ENCODE measurements at places on chromosomes 3 and 15. TPM values are rescaled to one million over a fixed set of nuclear protein-coding genes. Genes with fewer than 3 reads are reported as not detected.

- no peaks in the 10 kb centered on the region for H3K4me1 ChIP-seq
- no peak overlapping the region for H3K27ac ChIP-seq
- DNase-seq: no peak
- peaks cover 2% of the 10 kb centered on the region for H3K36me3 ChIP-seq
Measured at GRCh38 chr15:36617529-36618196, 38.2 kb downstream of the CDIN1 start.

DNA sequence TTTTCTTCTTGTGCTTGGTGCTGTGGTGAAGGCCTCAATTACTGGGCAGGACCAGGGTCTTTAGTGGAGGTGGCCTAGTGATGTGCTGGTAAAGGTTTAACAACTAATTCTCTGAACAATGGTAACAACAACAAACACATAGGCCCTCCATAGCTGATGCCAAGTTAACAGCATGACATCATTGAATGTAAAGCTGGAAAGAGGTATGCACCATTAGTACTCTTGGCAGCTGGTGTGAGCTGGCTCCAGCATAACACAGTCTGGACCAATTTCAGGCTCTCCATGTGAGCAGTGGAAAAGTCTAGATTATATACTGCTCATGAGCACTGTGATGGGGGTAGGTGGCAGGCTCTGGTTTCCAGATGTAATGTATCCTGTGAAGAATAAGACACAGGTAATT lies 61.8 kb downstream of the SLC7A14 start:
- H3K36me3 ChIP-seq: no peaks in the 10 kb centered on the region
- no peak for DNase-seq
- no peaks in the 10 kb centered on the region for H3K4me1 ChIP-seq
- H3K4me3 ChIP-seq: no peak overlapping the region

DNA sequence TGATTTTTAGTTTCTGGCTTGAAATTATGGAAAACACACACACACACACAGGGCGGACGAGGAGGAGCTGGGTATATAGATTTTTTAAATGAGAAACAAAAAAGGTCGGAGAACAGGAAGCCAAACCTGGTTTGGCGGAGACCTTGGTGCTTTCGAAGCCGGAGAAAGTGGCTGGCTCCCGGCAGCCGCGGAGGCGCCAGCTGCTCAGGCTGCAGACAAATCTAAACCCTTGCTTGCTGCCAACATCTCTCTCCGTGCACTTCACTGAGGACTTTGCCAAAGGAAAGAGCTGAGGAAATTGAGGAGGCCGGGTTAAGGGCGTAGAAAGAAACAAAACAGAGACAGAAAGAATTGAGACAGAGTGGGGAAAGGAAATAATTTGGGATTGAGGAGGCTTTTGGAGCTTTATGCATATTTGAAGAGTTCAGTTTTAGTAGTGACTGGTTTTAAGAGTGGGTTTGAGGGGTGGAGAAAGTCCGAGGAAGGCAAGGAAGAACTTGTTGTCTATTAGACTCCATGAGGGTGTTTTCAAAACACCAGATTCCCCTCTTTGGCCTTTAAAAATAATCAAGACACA lies 2.2 kb downstream of the ZIC1 start:
- H3K4me3 ChIP-seq: peak overlapping the region; percentile 15
- no peak for DNase-seq
- H3K4me1 ChIP-seq: no peaks in the 10 kb centered on the region

- H3K27ac ChIP-seq: no peak overlapping the region
- H3K27me3 ChIP-seq: no peaks in the 10 kb centered on the region
- H3K4me1 ChIP-seq: no peaks in the 10 kb centered on the region
- H3K36me3 ChIP-seq: no peaks in the 10 kb centered on the region
- DNase-seq: no peak
Measured at GRCh38 chr15:33124811-33125210, 69.7 kb downstream of the FMN1 start.

DNA sequence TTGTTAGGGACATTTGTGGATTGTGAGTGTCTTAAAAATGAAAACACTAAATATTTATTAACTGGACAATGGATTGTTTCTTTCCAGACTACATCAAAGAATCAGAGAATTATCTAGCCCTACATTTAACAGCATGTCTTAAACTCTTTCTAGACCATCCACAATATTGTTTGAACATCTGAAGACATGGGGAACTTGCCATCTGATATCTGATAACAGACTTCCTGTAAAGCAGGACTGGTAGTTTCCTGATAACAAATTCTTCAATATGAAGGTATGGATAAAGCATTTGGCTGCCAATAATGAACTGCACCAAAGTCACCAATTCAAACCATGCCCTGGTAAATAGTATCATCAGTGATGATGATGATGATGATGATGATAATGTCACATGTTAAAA lies 26.2 kb upstream of the HACD2 start:
- no peak overlapping the region for H3K4me3 ChIP-seq
- peaks cover 5% of the 10 kb centered on the region for H3K36me3 ChIP-seq
- no peak overlapping the region for H3K27ac ChIP-seq
- H3K27me3 ChIP-seq: no peaks in the 10 kb centered on the region
- DNase-seq: no peak

DNA sequence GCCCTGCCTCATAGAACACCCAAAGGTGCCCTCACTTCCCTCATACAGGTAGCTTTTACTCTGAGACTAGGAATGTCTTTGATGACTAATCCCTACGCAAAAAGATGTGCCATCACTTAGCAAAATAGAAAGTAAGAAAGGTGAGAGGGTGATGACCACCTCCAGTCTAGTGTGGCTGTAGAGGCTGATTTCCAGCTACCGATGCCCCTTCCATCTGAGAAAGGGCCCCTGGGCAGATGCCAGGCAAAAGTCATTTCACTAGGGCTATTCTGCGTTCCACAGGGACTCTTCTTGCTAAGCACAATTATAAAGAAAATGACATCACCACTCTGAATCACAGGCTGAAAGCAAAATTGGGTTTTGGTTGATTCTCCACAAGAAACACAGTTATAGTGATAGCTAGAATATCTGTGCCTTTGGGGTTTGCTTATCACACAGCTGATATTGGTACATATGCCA lies 77.4 kb downstream of the RBPMS2 start:
- H3K27ac ChIP-seq: peak overlapping the region; percentile 28
- no peaks in the 10 kb centered on the region for H3K36me3 ChIP-seq
- H3K27me3 ChIP-seq: no peaks in the 10 kb centered on the region
- no peak overlapping the region for H3K4me3 ChIP-seq
- peaks cover 14% of the 10 kb centered on the region for H3K4me1 ChIP-seq

DNA sequence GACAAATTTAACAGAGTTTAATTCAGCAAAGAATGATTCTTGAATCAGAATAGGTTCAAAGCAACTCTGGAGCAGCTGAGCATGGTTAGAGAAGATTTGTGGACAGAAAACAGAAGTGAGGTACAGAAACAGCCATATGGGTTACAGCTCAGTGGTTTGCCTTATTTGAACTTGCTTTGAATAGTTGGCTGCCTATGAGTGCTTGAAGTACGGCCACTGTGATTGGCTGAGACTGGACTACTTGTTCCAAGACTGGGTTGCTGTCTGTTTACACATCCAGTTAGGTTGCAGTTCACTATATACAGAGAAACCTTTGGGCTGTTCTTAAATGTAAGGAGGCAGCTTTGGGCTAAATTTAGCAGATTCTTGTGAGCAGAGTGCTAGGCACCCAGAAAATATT lies 79.4 kb upstream of the CADPS start:
- H3K4me3 ChIP-seq: no peak overlapping the region
- no peak for DNase-seq
- H3K27me3 ChIP-seq: no peaks in the 10 kb centered on the region
- H3K36me3 ChIP-seq: no peaks in the 10 kb centered on the region
- no peaks in the 10 kb centered on the region for H3K4me1 ChIP-seq

GRCh38 chr3:49122451-49122850 lies 1.8 kb upstream of the USP19 start:
- no peak overlapping the region for H3K4me3 ChIP-seq
- peaks cover 2% of the 10 kb centered on the region for H3K4me1 ChIP-seq
- H3K27me3 ChIP-seq: no peaks in the 10 kb centered on the region
- H3K36me3 ChIP-seq: no peaks in the 10 kb centered on the region
- no peak overlapping the region for H3K27ac ChIP-seq
- DNase-seq: no peak

- H3K27me3 ChIP-seq: no peaks in the 10 kb centered on the region
- no peak overlapping the region for H3K27ac ChIP-seq
- DNase-seq: no peak
- no peaks in the 10 kb centered on the region for H3K4me1 ChIP-seq
- no peak overlapping the region for H3K4me3 ChIP-seq
Measured at GRCh38 chr15:82545002-82545401, 4.7 kb upstream of the RPS17 start.

DNA sequence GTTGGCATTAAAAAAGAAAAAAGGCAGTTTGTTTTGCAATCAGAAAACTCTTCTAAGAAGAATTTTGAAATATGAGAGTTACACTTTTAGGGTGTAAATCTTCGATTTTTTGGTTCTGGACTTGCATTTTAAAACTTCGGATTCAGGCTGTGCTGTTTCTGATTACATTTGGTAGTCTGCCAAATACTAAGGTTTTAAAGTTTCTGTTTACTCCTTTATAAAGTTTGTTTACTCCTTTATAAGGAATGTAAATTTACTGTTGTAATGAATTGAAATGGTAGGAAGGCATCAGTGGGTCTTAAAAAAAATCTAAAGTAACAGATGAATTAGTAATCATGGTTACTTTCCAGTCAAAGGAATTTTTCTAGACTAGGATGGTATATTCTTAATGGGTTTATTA lies 14.1 kb downstream of the FXR1 start:
- no peaks in the 10 kb centered on the region for H3K36me3 ChIP-seq
- H3K27me3 ChIP-seq: no peaks in the 10 kb centered on the region
- H3K27ac ChIP-seq: no peak overlapping the region
- no peak overlapping the region for H3K4me3 ChIP-seq
- H3K4me1 ChIP-seq: peaks cover 2% of the 10 kb centered on the region

- no peaks in the 10 kb centered on the region for H3K27me3 ChIP-seq
- no peaks in the 10 kb centered on the region for H3K4me1 ChIP-seq
- no peaks in the 10 kb centered on the region for H3K36me3 ChIP-seq
Measured at GRCh38 chr15:79031201-79031600, 59.4 kb downstream of the RASGRF1 start.

DNA sequence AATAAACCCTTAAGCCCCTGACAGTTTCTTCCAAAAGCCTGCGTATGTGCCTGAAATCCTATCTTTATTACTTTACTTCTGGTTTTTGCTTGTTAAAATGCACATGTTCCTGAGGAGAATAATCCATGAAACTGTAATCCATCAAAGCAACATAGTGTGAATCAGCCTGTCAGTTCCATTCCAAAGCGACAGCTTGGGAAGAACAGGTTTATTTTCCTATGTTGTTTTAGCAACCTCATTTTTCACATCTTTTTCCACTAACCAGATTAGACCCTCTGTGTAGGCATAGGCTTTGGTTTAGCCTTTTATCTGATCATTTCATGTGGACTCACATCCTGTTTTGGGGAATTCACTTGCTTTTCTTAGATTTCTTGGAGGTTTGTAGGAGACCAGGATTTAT lies 988.0 kb downstream of the SQOR start:
- no peaks in the 10 kb centered on the region for H3K4me1 ChIP-seq
- DNase-seq: no peak
- H3K4me3 ChIP-seq: no peak overlapping the region
- no peak overlapping the region for H3K27ac ChIP-seq
- no peaks in the 10 kb centered on the region for H3K36me3 ChIP-seq

- peak overlapping the region; percentile 90 for H3K27ac ChIP-seq
- H3K4me1 ChIP-seq: peaks cover 3% of the 10 kb centered on the region
- no peak for DNase-seq
Measured at GRCh38 chr3:71166339-71167240, 416.9 kb downstream of the FOXP1 start.

GRCh38 chr3:145244327-145244726 lies 916.7 kb downstream of the PLOD2 start:
- H3K36me3 ChIP-seq: no peaks in the 10 kb centered on the region
- no peaks in the 10 kb centered on the region for H3K27me3 ChIP-seq
- H3K4me3 ChIP-seq: no peak overlapping the region
- H3K4me1 ChIP-seq: no peaks in the 10 kb centered on the region
- no peak for DNase-seq

GRCh38 chr3:100563652-100564211 lies 45.7 kb upstream of the ADGRG7 start:
- H3K4me3 ChIP-seq: no peak overlapping the region
- H3K27ac ChIP-seq: no peak overlapping the region
- no peaks in the 10 kb centered on the region for H3K27me3 ChIP-seq
- H3K36me3 ChIP-seq: no peaks in the 10 kb centered on the region

- H3K27me3 ChIP-seq: no peaks in the 10 kb centered on the region
- no peak overlapping the region for H3K4me3 ChIP-seq
- no peaks in the 10 kb centered on the region for H3K36me3 ChIP-seq
- H3K4me1 ChIP-seq: peaks cover 2% of the 10 kb centered on the region
- no peak for DNase-seq
Measured at GRCh38 chr15:31357148-31357547, 30.5 kb downstream of the KLF13 start.

DNA sequence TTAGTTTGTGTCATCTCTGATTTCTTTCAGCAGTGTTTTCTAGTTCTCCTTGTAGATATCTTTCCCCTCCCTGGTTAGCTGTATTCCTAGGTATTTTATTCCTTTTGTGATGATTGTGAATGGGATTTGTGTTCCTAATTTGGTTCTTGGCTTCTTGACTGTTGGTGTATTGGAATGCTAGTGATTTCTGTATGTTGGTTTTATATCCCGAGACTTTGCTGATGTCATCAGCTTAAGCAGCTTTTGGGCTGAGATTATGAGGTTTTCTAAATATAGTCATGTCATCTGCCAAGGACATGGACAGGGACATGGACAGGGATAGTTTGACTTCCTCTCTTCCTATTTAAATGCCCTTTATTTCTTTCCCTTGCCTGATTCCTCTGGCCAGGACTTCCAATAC lies 35.8 kb downstream of the MYO9A start:
- no peak overlapping the region for H3K4me3 ChIP-seq
- no peak overlapping the region for H3K27ac ChIP-seq
- H3K27me3 ChIP-seq: no peaks in the 10 kb centered on the region
- no peak for DNase-seq

GRCh38 chr3:54954022-54954421 lies 26.2 kb upstream of the LRTM1 start:
- no peak overlapping the region for H3K4me3 ChIP-seq
- no peak overlapping the region for H3K27ac ChIP-seq

GRCh38 chr3:103906304-103906703 lies 1460.4 kb upstream of the ALCAM start:
- no peak overlapping the region for H3K4me3 ChIP-seq
- H3K4me1 ChIP-seq: no peaks in the 10 kb centered on the region
- no peaks in the 10 kb centered on the region for H3K27me3 ChIP-seq

CNOT10 gene
- total RNA-seq: 38.3 TPM

ACKR4 gene
- total RNA-seq: 18.3 TPM

BTLA gene
- total RNA-seq: 0.68 TPM

CCDC191 gene
- total RNA-seq: 2.6 TPM

ZBBX gene
- total RNA-seq: not detected

CPOX gene
- total RNA-seq: 10.8 TPM

Data from aorta (tissue), 5 donors.